Mesangial cell (primary cell): ENCODE measurements at places on chromosomes 7 and 10. TPM values are rescaled to one million over a fixed set of nuclear protein-coding genes. Genes with fewer than 3 reads are reported as not detected.

Gene GATA3
- total RNA-seq, result 0.76 TPM in 1 of 2 replicates, not detected in the other

Gene SPDYE1
- total RNA-seq, result not detected in 2 replicates

Gene IL6
- total RNA-seq, result 1.8 and 3.5 TPM in 2 replicates

Gene VAX1
- total RNA-seq, result not detected in 2 replicates

Gene ADRA2A
- under 0.01 TPM in 2 replicates for total RNA-seq

Gene CPXM2
- total RNA-seq, result under 0.01 and 0.16 TPM in 2 replicates

Gene DDX56
- total RNA-seq, result 56.5 and 84.1 TPM in 2 replicates

Gene LAMB1
- total RNA-seq, result 241 and 438 TPM in 2 replicates

Gene ATAD1
- total RNA-seq, result 16.8 and 22.7 TPM in 2 replicates

Gene OIT3
- total RNA-seq, result not detected in 2 replicates

Gene AGBL3
- 0.49 and 0.89 TPM in 2 replicates for total RNA-seq

Gene CABCOCO1
- total RNA-seq, result 0.16 and 1.5 TPM in 2 replicates

Gene NEUROG3
- total RNA-seq, result not detected in 2 replicates

Gene FBXL13
- 0.49 and 1.1 TPM in 2 replicates for total RNA-seq

Gene FFAR4
- not detected in 2 replicates for total RNA-seq

Gene SFTPA2
- not detected in 2 replicates for total RNA-seq

Gene MYO1G
- under 0.01 and 0.13 TPM in 2 replicates for total RNA-seq

Gene CDK1
- total RNA-seq, result 5.1 and 92.6 TPM in 2 replicates

Gene FERD3L
- total RNA-seq, result not detected in 2 replicates

Gene PNLIPRP1
- total RNA-seq, result not detected in 2 replicates

Gene FAM241B
- 3.9 and 6.1 TPM in 2 replicates for total RNA-seq

Gene CALHM3
- total RNA-seq, result not detected in 2 replicates

Gene GPR26
- not detected in 2 replicates for total RNA-seq

Gene RBM20
- 1.4 and 1.6 TPM in 2 replicates for total RNA-seq

Gene FANK1
- total RNA-seq, result 1.8 and 2.9 TPM in 2 replicates

Gene PTPN20
- total RNA-seq, result 0.76 and 1.8 TPM in 2 replicates

Gene TAS2R4
- total RNA-seq, result 0.25 TPM in 1 of 2 replicates, not detected in the other

Gene NRP1
- 153 and 165 TPM in 2 replicates for total RNA-seq

Gene METTL2B
- 16.4 and 22.5 TPM in 2 replicates for total RNA-seq

Gene CPA2
- total RNA-seq, result not detected in 2 replicates

Gene SHTN1
- 6.2 and 8.7 TPM in 2 replicates for total RNA-seq

Gene TSPAN15
- total RNA-seq, result 2.6 and 9.5 TPM in 2 replicates
